ENCODE measurements at places on chromosomes 7 and 10.
A peak's percentile ranks its signal among the peaks of the same experiment; 100 is the strongest.

GRCh38 chr7:11252705-11253272 is 279.1 kb downstream of the PHF14 start:
- no peak for DNase-seq
- H3K4me3 ChIP-seq: no peak overlapping the region
- H3K4me1 ChIP-seq: no peaks in the 10 kb centered on the region
- H3K27me3 ChIP-seq: no peaks in the 10 kb centered on the region
- H3K27ac ChIP-seq: no peak overlapping the region

DNA sequence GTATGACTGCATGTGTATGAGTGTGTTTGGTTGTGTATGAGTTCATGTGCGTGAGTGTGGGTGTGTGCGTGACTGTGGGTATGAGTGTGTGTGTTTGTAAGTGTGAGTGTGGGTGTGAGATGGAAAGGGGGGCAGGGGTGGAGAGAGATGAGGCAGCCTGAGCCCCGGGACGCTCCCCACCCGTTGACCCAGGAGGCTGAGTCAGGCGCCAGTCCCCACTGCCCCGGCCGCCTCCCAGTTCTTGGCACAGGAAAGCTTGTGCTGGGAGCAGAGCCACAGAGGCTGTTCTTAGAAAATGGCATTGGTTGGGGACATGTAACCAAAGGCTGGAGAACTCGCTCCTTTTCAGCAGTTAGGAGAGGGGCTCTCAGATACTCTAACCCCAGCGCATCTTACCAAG is 27.8 kb upstream of the NUB1 start:
- peaks cover 9% of the 10 kb centered on the region for H3K4me1 ChIP-seq
- H3K4me3 ChIP-seq: no peak overlapping the region
- no peaks in the 10 kb centered on the region for H3K27me3 ChIP-seq

GRCh38 chr10:98196985-98197384 is 62.5 kb downstream of the R3HCC1L start:
- DNase-seq: no peak
- no peaks in the 10 kb centered on the region for H3K4me1 ChIP-seq
- no peaks in the 10 kb centered on the region for H3K27me3 ChIP-seq
- H3K27ac ChIP-seq: no peak overlapping the region
- H3K4me3 ChIP-seq: no peak overlapping the region

- H3K27me3 ChIP-seq: no peaks in the 10 kb centered on the region
- H3K27ac ChIP-seq: no peak overlapping the region
- H3K4me1 ChIP-seq: peaks cover 7% of the 10 kb centered on the region
- no peaks in the 10 kb centered on the region for H3K36me3 ChIP-seq
These were observed 55.3 kb downstream of the ELAPOR2 start for GRCh38 chr7:87003872-87004798.

GRCh38 chr7:26620352-26620751 is 244.0 kb downstream of the SKAP2 start:
- no peaks in the 10 kb centered on the region for H3K36me3 ChIP-seq
- no peak overlapping the region for H3K27ac ChIP-seq
- H3K4me3 ChIP-seq: no peak overlapping the region
- H3K27me3 ChIP-seq: no peaks in the 10 kb centered on the region
- DNase-seq: no peak
- no peaks in the 10 kb centered on the region for H3K4me1 ChIP-seq

DNA sequence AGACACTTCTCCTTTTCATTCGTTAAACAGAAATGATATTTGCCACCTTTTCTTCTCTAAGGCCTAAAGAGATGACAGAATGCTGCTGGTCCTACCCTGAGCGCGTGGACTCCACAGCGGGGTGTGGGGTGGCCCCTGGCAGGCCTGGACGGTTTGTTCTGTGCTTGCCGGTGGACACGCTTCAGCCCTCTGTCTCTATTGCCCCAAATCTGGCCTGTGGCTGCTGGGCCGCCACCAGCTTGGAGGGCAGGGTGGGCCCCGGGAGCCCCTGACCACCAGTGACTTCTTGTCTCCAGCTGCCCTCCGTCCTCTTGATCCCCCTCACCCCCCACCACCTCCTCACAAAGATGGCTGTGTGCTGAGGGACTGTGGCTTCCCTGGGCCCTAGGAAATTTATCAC is 5.7 kb downstream of the CHST3 start:
- H3K4me1 ChIP-seq: peaks cover 4% of the 10 kb centered on the region
- DNase-seq: no peak
- H3K4me3 ChIP-seq: no peak overlapping the region
- no peaks in the 10 kb centered on the region for H3K36me3 ChIP-seq

DNA sequence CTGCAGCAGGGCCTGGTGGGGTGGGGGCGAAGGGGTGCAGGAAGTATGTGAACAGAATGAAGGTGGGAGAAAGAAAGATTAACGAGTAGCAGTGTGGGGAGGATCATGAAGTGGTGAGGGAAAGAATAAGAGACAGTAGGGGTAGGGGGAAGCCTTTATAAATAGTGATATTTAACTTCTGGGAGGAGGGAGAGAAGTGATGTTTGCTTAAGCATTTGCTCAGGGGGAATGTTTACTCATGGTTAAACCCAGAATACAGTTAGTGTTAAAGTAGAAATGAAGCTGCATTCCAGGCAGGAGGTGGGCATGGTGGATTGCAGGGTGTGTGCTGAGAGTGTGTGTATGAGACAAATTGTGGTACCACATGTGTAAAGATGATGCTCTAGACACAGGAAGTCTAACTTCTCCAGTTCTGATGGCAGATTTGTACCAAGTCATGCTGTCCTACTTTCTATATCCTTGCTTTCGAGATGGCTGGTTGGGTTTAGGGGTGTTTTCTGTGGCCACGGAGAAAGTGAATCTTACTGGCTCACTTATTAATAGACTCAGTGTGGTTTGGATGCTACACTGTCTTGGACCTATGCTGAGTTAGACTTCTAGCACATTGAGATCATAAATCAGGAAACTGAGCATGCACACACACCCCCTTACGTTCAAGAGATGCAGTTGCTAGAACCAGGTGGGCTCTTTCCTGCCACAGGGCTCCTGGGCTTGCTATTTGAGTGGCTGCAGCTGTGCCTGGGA is 10.6 kb upstream of the DNMBP start:
- H3K36me3 ChIP-seq: no peaks in the 10 kb centered on the region
- peaks cover 4% of the 10 kb centered on the region for H3K4me1 ChIP-seq
- no peaks in the 10 kb centered on the region for H3K27me3 ChIP-seq
- H3K4me3 ChIP-seq: no peak overlapping the region
- H3K27ac ChIP-seq: no peak overlapping the region

DNA sequence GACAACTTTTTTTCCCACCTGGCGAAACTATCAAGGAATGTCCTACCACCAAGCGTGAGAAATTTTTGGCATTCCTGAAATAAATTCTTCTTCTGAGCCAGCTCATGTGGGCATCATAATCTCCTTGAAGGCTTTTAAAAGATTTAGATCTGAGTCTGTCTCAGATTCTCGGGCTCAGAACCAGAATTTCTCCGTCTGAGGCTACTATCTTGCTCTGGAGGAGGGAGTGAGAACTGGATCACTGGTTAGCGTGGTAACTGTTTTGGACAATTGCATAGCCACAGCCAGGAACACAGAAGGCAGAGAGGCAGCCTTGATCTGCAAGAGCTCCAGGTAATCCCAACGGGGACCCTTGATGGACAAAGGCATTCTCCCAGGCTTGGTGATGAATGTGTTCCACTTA is 1.0 kb upstream of the PLAC9 start:
- H3K4me1 ChIP-seq: peaks cover 7% of the 10 kb centered on the region
- H3K27ac ChIP-seq: no peak overlapping the region
- H3K27me3 ChIP-seq: peaks cover 9% of the 10 kb centered on the region
- no peak overlapping the region for H3K4me3 ChIP-seq

GRCh38 chr7:133484086-133484485 is 231.2 kb downstream of the EXOC4 start:
- H3K27me3 ChIP-seq: no peaks in the 10 kb centered on the region
- H3K27ac ChIP-seq: no peak overlapping the region
- peaks cover 3% of the 10 kb centered on the region for H3K4me1 ChIP-seq
- H3K36me3 ChIP-seq: peaks cover 2% of the 10 kb centered on the region
- no peak overlapping the region for H3K4me3 ChIP-seq

DNA sequence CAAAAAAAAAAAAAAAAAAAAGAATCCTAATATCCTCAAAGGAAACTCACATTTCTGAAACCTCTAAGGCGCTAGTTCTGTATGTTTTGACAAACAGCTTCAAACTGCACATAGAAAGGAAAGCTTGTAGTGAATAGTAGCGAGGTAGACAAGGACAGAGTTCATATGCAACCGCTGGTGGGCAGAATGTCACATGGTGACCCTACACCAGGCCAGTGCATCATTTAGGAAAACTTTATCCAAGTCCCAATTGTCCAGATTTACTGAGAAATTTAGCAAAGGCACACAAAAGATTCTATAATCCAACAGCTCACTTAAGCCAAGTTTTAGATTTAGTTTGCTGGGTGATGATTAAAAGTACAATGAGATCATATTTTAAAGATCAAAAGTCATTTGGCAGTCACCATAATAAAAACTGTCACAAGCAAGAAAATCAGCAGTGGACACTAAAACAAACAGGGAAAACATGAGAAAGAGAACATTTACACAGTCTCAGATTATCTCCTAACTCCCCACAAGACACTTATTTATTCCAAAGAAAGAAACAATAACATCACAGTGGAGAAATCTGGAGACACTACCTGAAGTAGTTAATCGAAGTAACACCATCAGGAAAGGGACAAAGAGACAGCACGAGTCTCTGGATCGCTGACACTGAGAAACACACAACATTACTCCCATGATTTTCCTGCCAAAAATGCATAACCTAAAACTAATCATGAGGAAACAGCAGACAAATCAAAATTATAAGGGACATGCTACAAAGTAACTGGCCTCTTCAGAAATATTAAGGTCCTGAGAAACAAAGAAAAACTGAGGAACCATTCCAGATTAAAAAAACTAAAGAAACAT is 20.2 kb downstream of the FAM204A start:
- DNase-seq: no peak
- no peak overlapping the region for H3K27ac ChIP-seq
- no peak overlapping the region for H3K4me3 ChIP-seq
- H3K27me3 ChIP-seq: no peaks in the 10 kb centered on the region

GRCh38 chr7:32044739-32045138 is 25.5 kb downstream of the PDE1C start:
- no peak overlapping the region for H3K4me3 ChIP-seq
- no peaks in the 10 kb centered on the region for H3K27me3 ChIP-seq
- DNase-seq: no peak
- no peaks in the 10 kb centered on the region for H3K4me1 ChIP-seq

DNA sequence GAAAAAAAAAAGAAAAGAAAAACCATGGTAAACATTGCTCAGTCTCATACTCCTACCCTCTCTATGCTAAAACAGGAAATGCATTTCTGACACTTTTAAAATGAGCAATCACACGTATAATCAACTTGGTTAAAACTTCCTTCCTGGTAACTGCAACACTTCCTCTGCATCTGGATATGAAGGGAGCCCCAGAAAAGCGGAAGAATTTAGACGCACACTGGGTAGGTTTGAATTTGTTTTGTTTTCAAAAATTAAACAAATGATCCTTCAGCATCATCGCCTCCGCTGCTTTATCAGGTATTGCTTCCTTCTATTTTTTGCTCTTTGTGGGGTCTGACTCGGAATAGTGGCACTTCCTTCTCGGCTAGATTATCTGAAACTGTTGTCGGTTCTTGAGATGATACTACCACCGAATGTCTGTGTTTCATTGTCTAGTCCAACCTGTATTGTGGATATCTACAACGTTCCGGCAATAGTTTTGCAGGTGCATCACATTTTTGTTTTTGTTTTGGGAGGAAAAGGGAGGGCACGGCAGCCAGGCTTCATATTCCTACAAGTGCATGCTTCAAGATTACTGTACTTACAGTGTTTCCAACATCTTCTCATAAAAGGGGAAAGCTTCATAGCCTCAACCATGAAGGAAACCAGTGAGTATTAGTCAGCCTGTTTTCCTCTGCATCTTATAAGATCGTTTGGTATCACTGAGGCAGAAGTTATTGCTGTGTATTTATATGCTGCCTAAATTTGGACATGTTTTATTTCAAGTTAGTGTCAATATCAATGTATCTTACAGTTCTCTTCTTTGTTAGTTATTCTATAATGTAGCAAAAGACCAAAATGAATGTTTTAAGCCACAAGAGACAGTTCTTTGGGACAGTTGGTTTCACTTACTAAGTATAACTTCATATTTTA is at the start of gene PIK3CG:
Gene PIK3CG, plus strand, starts transcription at position 153 of the 912 bp plus-strand sequence. CDS start 2,280 bp downstream, outside the sequence.
- peak within 1 kb of the TSS; percentile 62 for H3K4me3 ChIP-seq
- peak within 1 kb of the TSS; percentile 80 for H3K27ac ChIP-seq
- peak; percentile 77 for DNase-seq

All from CD4-positive, alpha-beta T cell (primary cell).